ENCODE measurements at places on chromosomes 1 and 21.
A peak's percentile ranks its signal among the peaks of the same experiment; 100 is the strongest.

DNA sequence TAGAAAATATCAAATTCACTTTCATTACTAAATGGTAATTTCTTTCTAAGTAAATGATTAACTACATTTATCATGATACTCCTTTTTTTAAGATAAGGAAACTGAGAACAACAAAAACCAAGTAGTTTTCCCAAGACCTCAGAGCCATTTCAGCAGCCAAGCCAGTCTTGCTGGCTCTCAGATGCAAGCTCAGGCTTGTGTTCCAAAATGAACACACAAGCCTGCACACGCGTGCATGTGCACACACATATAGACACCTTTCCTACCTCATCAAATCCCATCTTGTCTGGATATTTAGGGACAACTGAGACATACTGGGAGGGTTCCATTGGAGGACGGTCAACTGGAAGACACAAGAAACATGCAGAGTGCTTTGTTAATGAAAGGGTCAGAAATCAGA lies 83.0 kb downstream of the COLGALT2 start:
- DNase-seq = no peak

DNA sequence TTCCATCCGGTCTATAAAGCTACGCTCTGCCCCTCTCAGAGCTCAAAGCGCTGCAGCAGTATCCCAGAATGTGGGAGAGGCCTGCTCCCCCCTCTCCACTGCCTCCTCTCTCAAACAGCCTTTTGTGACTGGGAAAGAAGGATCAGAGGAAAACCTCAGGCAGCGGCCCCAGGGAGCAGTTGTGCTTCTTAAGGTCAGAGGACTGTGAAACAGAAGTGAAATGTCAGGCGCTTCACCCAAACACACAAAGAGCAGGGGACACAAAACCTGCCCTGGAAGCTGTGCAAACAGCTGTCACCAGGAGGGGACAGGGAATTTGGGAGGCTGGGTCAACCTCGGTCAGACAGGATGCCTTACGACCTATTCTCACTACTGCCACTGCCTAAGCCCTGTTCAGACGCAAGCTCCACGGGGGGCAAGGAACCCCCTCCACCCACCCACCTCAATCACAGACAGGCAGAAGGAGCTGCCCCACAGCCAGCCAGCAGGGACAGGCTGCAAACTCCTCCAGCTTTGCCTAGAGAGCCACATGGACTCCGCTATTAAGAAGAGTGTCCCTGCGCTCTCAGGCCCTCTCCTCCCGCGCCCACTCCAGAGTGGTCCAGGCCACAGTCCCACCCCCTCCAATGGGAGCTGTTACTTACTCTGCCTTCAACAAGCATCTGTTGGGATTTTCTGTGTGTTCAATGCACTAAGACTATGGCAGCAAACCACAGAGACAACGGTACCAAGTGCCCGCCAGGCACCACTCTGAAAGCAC lies 14.6 kb downstream of the SSBP3 start:
- DNase-seq = no peak

- DNase-seq = no peak
Observed at GRCh38 chr1:60894130-60894529, 188.2 kb upstream of the NFIA start.

DNA sequence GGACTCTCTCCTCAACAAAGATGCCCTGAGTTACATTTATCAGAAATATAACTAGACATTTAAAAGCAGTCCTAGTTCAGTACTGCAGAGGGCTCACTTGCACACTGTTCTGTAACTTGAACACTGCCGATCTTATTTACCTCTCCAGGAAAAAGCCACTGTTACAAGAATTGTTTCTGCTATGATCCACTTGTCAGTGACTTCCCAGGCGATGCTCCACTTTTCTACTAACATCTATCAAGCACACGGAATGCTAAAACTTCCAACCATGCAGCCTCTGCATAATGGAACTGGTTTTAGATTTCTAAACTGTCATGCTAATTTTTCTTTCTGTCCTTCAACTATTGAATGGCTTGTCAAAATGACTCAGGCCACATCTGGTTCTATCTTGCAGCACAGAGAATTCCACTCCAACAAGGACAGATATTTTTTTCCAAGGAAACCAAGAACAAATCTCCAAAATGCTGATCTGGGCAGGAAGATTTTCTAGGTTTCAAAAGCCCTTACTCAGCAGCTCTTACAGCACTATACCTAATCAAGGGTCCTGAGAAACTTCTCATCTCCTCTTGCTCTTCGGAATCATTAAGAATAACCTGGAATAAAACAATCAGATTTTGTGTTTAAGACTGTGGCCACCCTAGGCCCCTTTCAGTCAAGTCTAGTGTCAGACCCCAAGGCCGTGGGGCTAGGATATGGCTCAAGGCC lies 9.9 kb downstream of the SEC16B start:
- DNase-seq = no peak

DNA sequence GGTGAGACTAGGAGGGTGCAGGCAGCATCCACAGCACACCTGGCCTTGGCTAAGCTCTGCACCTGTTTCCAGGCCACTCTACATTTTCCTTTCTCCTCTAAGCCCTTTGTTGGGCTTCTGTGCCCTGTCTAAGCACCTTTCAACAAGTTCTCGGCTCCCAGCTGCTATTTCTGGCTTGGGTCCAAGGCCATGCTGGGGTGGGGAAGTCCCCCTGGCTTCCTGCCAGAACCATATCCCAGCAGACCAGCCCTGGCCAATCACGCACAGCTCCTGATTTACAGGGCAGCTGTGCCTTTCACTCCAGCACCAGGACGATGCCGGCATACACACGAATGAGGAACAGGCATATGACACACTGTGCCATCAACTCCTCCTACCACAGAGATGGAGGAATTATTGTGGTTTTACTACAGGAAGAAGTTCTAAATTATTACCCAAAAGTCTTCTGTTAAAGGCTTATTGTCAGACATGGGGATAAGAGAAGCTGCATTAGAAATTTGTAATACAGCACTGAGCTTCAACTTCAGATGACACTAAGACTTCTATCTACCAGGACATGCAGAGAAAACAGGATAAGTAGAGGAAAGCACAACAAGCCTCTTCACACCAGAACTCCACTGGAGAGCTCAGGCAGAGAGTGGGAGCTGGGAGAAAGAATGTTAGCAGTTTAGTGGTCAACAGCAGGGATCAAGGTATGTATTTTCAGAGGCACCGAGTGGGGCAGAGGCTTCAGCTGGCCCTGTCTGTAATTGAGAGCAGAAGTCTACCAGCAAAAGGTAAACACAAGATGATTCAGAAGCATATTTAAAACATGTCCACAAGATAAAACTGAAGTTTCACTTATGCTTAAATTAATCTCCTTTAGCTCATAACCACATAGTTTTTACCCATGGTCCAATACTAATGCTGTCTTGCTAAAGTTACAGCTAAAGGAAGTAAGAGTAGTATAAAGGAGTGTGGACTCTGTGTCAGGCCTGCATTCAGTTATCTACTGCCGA lies 37.4 kb downstream of the TRIT1 start:
- DNase-seq = peak; percentile 74

DNA sequence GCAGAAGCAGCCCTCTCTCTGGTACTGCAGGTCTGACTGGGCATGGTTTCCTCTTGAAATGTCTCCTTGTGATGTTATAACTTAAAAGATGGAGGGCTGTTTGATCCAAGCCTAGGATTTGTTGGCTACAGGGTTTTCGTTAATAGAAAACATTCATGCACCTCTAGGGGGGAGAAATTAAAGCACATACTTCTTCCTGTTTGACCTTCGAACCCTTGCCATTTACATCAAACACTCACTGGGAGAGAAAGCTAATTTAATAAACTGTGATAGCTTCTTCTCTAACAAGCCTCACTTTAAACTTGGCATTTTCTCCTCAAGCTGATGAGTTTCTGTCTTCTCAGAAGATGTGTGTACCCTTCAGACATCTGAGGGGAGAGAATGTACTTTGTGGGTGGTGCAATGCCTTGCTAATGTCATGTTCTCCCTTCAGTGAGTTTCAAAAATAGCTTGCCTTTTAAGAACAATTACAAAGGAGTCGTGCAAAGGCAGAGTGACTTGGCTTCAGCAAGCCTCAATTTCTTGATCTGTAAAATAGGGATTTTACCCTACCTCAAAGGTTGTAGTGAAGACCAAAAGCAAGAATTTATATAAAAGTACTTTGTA lies 20.4 kb downstream of the CACHD1 start:
- DNase-seq = no peak

DNA sequence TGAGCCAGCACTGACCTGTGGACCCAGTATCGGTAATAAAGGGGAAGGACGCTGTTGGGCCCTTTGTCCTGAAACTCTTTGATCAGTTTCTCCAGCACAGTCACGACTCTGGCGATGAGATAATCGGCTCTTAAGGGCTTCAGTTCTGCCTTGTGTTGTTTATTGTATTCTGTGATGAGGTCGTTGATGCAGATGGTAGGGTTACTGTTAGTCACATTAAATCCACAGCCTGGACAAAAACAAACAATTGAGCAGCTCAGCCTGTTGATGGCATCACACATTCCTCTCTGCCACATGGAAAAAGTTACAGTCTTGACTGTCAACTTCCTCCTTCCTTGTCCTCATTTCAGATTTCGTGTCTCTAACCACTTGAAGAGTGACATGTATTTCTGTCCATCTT lies 57.6 kb downstream of the SIM2 start:
- no peak for DNase-seq

GRCh38 chr1:116164150-116164549 lies 53.0 kb downstream of the MAB21L3 start:
- no peak for DNase-seq

DNA sequence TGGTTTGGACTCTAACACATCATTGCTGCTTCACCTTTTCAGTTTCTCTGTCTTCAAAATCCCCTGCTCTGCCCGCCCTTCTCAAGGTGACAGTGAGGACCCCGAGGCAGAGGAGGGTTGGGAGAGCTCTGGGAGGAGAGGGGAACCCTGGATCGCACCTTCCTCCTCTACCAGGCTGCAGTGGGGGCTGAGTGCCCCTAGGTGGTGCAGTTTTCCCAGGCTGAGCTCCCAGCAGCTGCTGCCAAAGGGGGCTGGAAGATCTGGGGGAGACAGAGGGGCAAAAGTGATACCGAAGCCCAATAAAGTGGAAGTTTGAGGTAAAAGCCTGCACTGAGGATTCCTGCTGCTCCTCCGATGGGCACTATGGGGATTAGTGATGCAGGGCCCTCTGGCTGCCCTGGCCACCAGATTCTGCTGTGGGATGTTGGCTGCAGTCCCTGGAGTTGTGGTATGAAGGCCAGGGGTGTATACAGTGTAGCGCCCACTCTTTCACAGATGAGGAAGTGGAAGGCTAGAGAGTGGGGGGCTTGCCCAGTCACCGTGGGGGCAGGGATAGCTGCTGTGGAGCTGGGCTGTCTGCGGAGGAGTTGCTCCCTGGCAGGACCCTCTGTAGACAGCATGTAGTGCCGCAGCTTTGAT lies 40.7 kb upstream of the SCMH1 start:
- DNase-seq = peak; percentile 8

- DNase-seq = peak; percentile 91
Observed at GRCh38 chr1:235075048-235075776, 53.4 kb downstream of the TOMM20 start.

DNA sequence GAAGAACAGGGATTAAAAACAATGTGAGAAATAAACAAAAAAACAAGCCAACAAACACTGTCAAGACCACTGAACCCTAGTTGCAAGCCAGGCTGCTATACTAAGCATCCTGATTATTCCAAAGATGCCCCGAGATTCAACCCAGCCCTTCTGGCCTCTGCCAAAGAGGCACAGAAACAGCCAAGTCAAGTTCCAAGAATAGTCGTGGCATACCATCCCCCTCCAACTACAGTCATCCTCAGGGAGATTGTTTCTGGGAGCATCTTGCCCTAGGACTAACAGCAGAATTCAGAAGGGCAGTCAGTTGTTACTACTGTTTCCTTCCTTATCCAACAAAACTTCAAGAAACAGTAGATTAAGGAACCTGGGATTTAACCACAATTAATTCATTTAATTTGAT lies 52.3 kb downstream of the ABL2 start:
- no peak for DNase-seq

DNA sequence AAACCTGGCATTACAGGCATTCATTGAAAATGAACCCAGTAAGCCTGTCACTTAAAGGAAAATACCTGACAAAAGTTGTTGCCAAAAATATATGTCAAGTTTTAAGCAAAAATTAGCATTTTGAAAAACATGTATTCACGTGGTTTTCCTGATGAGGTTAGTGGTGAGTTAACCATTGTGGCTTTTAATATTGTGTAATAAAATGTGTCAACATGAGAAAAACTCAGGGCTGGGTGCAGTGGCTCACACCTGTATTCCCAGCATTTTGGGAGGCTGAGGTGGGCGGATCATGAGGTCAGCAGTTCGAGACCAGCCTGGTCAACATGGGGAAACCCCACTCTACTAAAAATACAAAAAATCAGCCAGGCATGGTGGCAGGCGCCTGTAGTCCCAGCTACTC lies 731.4 kb downstream of the KCNT2 start:
- DNase-seq = no peak

GRCh38 chr1:111370871-111371270 lies 56.7 kb downstream of the OVGP1 start:
- DNase-seq = no peak
